ENCODE measurements at places on chromosomes 12 and 14.
A peak's percentile ranks its signal among the peaks of the same experiment; 100 is the strongest.

DNA sequence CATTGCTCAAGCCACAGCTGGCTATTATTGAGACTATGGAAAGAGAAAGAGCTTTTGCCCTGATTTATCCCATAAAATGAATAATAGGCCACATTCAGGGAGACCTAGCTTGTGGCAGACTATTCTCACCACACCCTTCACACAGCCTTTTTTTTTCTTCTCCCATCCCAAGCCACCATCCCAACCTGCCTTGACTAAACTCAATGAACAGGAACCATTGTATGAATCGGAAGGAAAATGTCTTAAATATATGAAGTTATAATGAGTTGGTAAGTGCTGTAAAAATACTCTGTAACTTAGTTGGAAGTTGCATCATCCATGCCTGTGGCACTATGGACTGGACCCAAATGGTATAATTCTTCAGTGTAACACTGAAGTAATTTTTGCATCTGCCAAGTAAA lies 338.4 kb downstream of the RAD51B start:
- DNase-seq, result no peak

DNA sequence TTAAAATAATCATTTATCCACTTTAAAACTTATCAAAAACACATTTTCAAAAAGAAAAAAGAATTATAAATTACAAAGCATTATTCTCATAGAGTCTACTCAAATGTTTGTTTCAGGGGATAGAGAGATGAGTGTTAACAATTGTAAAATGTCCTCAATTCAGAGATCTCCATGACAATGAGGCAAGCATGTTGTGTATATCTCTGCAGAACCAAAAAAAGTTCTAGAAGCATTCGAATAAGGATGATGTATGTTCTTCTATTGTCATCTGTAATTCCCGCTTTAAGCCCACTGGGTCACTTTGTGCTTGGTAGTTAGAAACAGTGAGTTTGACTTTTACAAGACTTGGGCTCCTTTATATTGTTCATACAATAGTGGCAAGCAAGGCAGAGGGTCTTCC lies 73.6 kb upstream of the CCDC198 start:
- no peak for DNase-seq

DNA sequence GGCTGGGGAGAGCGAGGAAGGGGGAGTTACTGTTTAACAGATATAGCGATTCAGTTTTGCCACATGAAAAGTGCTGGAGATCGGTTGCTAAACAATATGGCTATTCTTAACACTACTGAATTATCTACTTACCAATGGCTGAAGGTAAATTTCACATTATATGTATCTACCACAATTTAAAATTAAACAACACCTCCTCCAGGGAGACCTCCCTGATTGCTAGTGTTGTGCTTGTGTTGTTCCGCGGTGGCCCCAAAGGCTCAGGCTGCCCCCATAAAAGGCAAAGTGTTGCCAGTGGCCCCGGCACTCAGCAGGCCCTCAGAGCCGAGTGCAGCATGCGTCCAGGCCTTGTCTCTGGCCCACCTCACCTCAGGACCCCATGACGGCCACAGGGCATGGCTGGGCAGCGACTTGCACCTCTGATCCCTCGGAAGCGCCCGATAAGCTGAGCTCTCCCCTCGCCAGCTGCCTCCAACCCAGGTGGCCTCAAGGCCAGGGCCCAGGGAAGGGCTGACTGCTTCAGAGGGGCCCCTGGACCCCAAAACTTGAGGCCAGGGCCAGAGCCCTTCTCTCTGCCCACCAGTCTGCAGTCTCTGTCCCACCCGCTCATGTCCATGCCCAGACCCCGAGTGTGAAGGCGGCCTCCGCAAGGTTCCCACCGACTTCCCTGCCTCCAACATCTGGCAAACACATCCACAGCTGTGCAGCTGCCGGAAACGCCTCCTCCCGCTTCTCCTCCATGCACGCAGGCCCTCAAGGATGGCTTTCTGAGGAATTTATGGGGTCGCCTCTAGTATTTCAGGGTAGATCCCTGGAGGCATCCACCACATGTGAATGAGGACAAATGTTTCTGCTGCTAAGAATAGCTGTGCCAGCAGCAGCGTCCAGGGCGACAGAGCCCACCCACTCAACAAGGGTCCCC lies 60.0 kb downstream of the NCOR2 start:
- no peak for DNase-seq

DNA sequence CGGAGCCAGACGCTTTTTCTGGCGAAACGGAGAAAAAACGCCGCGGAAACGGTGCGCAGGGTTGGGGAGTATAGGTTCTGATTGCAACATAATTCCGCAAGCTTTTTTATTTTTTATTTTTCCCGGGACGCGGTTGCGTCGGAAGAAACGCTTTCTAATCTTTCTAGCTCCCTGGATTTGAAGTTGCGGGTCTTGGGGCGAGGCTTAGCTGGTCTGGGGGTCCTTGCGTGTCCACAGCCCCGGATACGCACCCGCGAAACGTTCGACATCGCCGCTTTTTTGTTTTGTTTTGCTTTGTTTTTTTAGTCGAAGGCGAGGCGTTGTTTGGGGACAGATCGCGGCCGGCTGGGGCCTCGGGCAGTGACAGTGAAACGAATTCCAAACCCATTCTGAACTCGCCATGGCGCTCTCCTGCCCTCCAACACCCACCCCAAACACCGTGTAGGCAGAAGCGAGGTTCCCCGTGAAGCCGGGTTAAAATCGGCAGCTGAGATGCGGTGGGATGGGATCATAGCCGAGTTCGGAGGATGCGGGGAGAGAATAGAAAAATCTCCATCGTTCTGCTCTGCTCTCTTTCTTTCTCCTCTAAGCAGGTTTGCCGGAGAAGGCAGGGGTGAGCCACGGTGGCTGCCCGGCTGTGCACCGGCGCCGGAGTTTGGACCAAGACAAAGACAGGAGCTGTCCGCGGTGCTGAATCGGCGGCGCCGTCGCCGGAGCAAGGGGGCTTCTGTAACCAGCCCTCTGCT lies 8.1 kb upstream of the LHX5 start:
- DNase-seq, result peak; percentile 40

GRCh38 chr12:116964054-116965050 lies 53.6 kb downstream of the FBXW8 start:
- DNase-seq, result peak; percentile 92

All from NCI-H510A treated with DMSO at 0.1 percent for 48 hours (cell line).